Hepatocyte (in vitro differentiated cells): ENCODE measurements at places on chromosomes 1 and 21.

GRCh38 chr1:10943041-10943440 is 69.4 kb upstream of the TARDBP start:
- no peak for DNase-seq

DNA sequence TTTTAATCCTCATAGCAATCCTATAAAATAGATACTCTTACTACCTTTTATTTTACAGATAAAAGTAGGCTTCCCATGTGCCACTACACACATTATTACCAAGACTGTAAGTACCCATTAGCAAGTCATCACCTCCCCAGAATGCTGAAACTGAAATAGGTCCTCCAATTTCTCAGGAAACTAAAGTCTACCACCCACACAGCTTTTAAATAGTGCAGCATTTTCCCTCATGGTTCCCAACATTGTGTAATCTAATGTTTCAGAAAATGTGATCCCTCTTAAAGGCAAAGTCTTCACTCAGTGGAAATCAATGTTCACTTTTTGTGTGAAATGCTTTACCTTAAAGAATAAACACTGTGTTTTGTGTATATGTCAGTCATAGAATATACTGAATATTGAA is 356.5 kb downstream of the GPATCH2 start:
- no peak for DNase-seq

- DNase-seq, result no peak
These were observed 215.8 kb downstream of the MATN1 start for GRCh38 chr1:30507401-30508174.

GRCh38 chr1:108742253-108742652 is 4.2 kb upstream of the STXBP3 start:
- DNase-seq, result no peak

GRCh38 chr1:111791776-111792175 is 36.1 kb downstream of the DDX20 start:
- DNase-seq, result no peak

- DNase-seq, result no peak
These were observed 25.7 kb downstream of the JMJD4 start for GRCh38 chr1:227709451-227709850.

DNA sequence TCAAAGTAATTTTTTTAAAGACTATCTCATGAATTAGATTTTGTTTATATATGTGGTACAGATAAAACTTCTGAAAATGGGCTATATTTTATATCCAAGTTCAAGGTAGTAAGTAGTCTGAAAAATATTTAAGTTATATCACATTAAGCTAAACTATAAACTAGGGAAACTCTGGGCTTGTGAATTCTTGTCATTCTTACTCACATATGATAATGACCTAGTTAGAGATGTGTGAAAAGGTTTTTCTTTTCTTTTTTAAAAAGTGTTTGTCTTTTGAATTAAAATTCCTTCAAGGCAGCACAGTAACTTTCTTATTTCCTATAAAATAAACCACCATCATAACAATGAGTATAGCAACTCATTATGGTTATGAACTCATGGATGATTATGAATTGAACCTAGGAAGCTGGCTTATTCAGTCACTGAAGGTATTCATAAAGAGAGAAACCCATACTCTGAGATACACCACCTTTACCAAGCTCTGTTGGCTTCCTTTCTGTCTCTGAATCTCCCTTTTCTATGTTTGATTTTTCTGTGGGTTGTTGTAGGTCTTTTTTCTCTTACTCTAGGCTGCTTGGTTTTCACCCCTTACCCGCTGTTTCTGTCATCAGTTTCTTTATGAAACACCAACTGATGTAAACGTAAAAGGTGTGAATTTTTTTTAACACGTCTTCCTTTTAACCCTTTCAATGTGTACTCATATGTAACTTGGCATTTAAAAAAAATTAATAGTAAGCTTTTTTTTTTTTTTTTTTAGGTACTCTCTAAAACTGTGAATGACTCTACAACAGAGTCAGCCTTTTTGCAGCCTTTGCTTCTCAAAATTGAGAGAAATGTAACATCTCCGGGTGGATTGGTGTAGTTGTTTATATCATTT is 25.2 kb downstream of the IL12RB2 start:
- no peak for DNase-seq

DNA sequence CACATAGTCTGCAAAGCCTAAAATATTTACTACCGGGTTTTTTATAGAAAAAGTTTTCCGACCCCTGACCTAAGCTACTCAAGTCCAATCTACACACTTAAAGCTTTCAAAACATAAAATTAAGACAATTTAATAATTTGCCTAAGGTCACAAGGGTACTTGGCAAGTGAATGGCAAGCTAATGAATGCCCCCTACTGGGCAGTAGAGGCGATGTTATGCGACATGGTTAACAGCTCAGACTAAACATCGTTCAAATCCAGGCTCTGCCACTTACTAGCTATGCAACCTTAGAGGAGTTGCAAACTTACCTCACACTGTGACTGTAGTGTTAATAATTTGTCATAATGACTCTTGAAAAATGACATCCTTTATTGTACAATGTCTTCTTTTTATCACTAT is 317.2 kb upstream of the NFIA start:
- DNase-seq, result peak; percentile 45

DNA sequence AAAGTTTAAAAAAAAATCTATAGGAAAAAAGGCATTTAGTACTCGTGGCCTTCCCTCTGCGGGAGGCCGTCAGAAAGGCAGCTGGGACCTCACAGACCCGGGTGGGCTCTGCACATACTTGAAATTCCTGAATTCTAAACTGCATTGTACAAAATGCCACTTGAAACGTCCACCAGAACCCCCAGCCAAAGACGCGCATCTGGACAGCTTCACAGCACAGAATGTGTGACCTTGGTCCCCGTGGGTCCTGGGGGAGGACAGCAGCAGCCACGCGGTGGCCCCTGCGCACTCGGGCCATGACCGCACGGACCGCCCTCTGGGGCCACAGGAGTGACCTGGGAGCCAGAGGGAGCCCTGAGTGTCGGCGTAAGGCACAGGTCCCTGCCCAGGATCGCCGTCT is 20.6 kb upstream of the MRPS14 start:
- DNase-seq, result no peak

GRCh38 chr1:17255336-17255735 is 6.4 kb downstream of the PADI3 start:
- DNase-seq, result no peak
